Brain pericyte (primary cell): ENCODE measurements at places on chromosomes 3 and 15.

DNA sequence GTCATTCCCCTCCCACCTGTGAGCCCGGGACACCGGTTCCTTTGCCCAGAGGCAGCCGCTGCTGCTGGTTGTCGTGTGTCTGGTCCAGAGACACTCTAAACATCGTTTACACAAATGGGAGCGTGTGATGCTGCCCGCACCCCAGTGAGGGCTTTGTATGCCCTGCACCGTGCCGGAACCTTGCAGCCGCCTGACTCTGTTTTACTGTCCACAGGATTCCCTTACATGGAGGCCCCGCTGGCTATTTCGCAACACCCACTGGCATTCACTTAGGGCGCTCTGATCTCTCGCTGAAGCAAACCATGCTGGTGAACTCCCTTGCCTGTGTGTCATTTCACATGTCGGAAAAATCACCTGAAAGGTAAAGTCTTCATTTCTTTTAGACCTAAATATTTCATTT lies 100.8 kb upstream of the SLC6A6 start:
- DNase-seq: no peak

GRCh38 chr3:56833536-56833935 lies 31.8 kb upstream of the ARHGEF3 start:
- DNase-seq: no peak

DNA sequence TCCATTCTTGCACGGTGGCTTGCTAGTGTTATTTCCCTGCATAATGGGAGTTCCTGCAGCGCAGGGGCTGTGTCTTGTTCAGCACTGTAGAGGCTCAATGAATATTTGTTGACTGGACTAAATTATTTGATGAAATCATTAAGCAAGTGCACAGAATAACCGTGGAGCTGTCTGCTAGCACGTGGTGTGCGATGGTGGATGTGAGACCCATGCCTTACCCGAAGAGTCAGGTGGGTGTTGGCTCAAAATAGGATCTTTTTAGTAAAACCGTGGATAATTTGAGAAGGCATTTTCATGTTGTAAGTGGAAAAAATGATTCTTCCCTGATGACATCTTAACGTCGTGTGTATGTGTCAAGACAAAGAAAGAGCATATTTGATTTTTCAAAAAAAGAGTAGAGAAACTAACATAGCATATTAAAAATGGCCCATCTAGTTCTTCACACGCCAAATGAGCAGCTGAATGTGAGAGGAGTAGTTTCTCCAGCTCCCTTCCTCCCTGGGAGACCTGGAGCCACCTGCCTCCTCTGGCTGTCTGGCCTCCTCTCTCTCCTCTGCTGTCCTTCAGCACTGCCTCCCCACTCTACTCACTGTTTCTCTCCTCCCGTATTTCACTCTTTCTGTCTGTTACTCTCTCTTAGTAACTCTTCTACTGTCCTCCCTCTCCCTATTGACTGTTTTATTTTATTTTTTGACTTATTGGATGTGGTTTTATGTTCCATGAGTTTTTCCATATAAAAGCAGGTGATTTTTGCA lies 6.3 kb downstream of the FAM81A start:
- DNase-seq: no peak

DNA sequence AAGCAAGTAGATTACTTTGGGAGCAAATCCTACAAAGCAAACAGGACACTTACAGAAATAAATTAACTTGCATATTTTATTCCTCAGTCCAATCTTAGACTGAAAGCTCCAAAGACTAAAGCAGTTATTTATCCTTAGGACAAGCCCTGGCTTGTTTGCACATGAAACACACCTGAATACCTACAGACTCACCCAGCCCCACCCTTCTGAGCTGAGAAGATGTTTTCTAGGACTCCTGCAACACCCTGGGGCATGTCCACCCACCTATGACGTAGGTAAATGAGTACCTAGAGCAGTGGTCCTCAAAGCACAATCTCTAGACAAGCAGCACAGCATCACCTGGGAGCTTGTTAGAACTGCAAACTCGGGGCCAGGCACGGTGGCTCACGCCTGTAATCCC lies 80.8 kb downstream of the ANXA2 start:
- no peak for DNase-seq

GRCh38 chr15:70159713-70160009 lies 61.9 kb upstream of the TLE3 start:
- no peak for DNase-seq

DNA sequence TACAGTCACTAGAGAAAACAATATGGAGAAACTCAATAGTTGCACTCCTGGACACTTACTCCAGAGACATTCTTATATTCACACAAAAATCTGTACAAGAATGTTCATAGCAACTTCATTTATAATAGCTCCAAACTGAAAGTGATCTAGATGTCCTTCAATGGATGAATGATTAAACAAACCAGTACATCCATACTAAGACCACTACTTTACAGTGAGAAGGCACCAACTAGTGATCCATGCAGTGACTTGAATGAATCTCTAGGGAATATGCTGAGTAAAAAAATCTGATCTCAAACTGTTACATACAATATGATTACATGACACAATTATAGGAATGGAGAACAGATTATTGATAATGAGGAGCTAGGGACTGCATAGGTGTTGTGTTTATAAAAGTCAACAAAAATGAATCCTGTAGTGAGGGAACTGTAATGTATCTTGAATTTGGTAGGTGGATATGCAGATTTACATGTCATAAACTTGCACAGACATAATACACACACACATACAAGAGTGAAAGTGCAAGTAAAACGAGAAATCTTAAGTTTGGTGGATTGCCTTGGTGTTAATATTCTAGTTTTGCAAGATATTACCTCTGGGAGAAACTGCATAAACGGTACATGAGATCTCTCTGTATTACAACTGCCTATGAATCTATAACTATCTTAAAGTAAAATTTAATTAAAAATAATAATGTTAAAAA lies 85.7 kb downstream of the SPATA16 start:
- no peak for DNase-seq

DNA sequence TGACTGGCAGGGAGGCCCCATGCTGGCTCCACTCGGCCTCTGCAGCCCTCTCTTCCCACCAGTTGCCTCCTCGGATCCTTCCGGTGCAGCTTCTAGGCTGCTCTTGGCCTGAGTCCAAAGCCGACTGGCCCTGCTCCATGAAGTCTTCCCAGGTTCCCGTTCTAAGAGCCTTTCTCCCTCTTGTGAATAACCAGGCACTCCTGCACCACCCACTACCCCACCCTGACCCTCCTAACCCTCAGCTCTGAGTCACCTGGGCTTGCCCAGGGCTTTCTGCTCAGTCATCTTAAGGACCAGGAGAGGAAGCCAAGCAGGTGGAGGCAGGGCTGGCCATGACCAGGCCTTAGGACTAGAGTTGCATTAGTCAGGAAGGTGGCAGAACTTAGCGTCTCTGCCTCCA lies 28.1 kb upstream of the CNBP start:
- DNase-seq: peak; percentile 65

DNA sequence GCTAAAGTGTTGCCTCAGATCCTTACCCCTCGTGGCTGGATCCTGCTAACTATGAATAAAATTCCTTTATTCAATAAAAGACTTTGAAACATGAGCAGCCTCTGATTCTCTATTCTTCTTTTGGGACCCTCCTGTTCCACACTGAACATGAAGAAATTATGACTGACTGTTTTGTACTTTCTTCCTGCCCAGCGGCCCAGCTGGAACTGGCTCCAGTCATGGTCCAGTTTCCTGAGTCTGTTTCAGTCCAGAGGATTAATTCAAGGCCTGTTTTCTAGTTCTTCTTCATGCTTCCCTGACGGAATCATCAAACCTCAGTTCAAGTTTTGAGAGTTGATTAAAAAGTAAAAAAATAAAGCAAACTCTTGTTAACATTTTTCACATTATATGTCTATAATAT lies 52.6 kb upstream of the CP start:
- no peak for DNase-seq

DNA sequence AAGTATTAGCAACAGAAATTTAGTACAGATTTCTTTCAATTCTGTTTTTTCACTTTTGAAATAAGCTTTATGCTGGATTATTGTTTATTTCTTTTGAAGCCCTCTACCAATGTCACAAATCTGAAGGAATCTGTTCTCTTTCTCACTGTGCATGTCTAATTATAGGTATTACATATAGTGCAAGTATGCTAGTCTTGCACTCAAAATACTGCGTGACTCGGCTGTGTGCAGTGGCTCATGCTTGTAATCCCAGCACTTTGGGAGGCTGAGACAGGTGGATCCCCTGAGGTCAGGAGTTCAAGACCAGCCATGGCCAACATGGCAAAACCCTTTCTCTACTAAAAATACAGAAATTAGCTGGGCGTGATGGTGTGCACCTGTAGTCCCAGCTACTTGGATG lies 95.8 kb upstream of the PLAAT1 start:
- DNase-seq: no peak

GRCh38 chr3:194103983-194104751 lies 31.8 kb upstream of the HES1 start:
- DNase-seq: no peak

DNA sequence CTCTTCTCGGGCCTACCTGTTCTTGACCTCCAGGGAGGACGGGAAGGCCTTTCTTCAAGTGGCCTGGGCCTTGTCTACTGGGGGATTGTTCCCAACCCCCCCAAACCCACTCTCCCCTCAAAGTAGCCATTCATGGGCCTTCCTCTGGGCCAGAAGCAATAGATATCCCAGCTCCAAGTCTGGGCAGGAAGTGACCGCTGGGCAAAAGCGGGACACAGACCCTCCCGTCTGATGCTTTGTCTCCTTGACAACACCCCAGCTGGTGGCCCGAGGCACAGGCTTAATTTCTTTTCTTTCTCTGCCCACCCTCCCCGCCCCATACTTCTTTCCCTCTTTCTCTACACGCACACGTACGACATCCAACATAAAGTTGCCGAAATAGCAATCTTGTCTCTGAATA lies 41.4 kb upstream of the FEZF2 start:
- no peak for DNase-seq

- no peak for DNase-seq
Measured at GRCh38 chr3:128271536-128272332, 118.5 kb downstream of the EEFSEC start.

DNA sequence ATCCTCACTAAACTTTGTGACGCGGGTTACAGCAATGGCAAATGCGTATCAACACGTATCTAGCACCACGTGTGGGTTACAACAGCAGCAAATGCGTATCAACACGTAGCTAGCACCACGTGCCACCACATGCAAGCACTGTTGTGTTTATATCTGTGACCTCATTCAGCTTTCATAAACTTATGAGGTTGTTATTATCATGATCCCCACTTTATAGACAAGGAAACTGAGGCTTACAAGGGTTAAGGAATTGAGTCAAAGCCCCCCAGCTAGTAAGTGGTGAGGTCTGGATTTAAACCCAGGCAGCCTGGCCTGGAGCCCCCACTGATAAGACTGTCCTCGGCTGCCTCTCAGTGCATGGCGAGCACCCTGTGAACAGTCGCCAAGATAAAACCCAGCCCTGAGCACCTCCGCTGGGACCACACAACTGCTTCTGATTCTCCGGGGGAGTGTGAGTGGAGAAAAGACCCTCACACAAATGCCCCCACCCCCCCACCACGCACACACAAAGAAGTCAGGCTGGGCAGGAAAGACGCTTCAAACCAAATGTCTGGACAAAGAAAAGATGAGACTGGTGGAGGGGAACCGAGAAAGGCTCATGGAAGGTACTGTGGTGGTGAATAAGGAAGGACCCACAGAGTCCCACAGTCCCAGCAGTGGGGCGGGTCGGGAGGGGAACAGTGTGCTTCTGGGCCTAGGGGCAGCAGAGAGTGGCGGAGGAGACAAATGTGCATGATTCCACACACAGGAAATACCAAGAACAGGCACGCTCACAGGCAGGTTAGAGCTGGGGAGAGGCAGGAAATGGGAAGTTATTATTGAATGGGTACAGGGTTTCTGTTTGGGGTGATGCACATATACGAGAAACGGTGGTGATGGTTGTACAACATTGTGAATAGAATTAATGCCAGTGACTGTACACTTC lies 173.4 kb downstream of the XXYLT1 start:
- no peak for DNase-seq

GRCh38 chr3:172107403-172107802 lies 68.0 kb downstream of the FNDC3B start:
- no peak for DNase-seq

DNA sequence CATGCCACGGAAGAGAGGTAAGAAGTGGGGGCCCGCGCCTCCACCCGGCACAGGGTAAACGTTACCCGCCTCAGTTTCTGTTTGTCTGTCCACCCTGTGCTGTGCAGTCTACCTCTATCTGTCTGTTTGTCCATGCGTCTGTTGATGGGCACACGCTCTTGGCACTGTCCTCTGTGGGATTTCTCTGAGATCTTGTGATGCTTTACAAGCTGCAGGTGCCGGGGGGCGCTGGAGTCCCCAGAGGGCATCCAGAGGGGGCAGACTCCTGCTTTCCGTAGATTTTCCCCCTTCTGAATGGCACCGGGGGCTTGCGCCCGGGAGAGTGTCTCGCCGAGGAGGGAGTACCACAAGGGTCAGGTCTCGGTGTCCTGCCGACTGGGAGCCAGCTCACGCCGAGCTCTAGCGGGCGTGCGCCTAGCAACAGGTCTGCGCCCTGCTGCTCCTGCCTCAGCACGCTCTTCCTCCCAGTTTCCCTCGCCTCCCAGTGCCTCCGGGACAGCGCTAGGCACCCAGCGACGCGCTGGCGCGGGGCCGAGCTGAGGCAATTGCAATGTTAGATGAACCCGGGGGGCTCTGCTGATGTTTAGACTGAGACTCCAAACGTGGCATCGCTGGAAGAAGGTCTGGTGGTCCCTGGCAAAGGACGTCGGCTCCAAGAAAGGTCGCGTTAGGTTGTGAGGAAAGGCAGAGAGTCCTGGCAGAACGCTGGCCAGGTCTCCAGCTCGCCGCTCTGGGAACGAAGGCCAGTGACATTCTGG lies 667 bp downstream of the CEMIP start:
- no peak for DNase-seq

DNA sequence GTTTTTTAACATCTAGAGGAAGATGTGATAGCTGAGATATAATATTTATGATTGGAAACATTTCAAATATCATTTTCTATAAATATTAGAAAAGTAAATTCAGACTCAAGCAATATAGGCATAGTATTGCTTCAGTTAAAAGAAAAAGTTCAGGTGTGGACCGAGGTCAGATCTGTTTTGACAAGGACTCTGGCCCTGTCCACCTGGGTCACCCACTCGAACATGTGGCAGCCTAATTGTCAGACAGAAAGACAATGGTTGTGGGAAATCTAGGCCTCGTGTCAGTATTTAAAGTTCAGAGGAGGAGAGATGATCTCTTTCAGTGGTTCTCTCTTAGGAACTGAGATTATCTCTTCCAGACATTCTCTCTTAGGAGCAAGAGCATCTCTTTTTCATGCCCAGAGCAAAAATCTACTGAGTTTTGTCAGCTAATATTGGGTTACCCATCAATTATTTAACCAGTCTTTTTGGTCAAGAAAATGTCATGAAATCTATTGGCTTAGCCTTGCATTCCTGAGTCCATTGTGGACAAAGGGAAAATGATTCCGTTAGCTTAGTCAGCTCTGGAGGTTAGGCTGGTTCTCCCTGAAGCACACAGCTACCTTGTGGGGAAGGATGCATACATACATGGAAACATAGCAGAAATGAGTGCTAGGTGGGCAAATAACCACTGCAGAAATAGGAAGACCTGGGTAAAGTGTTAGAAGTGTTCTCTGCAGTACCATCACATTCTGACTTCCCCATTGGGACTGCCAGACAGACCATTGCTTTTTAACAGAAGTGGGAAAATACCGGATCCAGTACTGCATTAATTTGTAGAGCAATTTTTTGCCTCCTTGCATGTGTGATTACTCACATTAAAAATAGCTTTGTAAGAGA lies 343.3 kb downstream of the GRM7 start:
- no peak for DNase-seq

GRCh38 chr3:105842943-105843342 lies 25.9 kb downstream of the CBLB start:
- DNase-seq: no peak

GRCh38 chr3:160370987-160371857 lies 27.8 kb downstream of the IFT80 start:
- no peak for DNase-seq

- no peak for DNase-seq
Measured at GRCh38 chr15:71485094-71485693, 325.2 kb upstream of the NR2E3 start.
